ENCODE measurements at places on chromosomes 7 and 10.
A peak's percentile ranks its signal among the peaks of the same experiment; 100 is the strongest.

GRCh38 chr10:4687397-4687796 lies 138.6 kb upstream of the AKR1E2 start:
- DNase-seq: no peak

GRCh38 chr10:95755511-95756004 lies 405 bp upstream of the ENTPD1 start:
- peak; percentile 81 for DNase-seq

DNA sequence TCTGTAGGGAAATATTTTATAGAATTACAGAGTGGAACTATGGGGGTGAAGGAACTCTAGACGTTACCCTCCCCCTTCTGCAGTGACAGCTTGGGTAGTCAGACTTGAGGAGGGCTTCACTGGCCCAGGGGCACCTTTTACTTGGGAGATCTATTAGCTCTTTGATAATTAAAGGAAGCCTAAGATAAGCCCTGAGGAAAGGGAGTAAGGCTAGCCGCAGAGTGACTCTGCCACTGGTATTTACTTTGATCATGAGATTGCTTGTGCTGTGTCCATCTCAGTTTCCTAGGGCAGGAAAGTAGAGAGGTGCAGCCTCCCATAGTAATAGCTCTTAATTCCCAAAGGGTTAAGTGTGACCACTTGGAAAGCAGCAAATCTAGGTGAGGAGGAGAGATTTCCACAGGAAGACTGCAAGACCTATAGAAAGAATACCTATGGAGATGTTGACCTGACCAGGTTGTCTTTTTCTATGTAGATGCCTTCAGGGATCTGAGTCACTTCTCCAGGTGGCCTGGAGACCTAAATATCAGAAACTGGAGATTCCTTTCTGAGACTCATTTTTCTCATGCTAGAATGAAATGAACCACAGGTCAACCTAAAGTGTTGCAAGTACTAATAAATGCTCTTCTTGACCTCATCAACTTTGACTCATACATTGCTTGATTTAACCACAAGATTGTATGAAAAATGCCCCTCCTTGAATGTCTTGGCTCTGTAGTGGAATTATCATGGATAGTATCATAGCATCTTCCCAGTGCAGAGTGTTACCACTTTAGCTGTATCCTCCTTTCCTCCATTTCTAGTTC lies 447.3 kb upstream of the GHITM start:
- DNase-seq: no peak

- peak; percentile 49 for DNase-seq
Observed at GRCh38 chr7:71752171-71752935, 620.4 kb downstream of the GALNT17 start.

DNA sequence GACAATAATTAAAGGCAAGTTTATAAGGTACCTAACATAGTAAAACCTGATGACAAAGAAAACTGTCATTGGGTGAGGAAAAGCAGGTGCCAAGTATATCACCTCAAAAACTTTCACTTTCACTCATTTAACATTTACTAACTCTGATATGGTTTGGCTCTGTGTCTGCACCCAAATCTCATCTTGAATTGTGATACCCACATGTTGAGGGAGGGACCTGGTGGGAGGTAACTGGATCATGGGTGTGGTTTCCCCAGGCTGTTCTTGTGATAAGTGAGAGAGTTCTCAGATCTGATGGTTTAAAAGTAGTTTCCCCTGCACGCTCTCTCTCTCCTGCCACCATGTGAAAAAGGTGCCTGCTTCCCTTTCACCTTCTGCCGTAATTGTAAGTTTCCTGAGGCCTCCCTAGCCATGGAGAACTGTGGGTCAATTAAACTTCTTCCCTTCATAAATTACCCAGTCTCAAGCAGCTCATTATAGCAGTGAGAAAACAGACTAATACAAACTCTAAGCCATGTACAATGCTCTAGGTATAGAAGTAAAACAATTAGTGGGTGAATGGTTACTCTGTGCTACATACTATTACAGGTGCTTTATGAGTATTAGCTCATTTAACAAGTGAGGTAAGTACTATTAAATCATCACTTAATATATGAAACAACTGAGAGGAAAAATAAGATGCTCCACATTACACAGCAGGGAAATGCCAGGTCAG lies 199.0 kb downstream of the CHCHD3 start:
- DNase-seq: no peak

DNA sequence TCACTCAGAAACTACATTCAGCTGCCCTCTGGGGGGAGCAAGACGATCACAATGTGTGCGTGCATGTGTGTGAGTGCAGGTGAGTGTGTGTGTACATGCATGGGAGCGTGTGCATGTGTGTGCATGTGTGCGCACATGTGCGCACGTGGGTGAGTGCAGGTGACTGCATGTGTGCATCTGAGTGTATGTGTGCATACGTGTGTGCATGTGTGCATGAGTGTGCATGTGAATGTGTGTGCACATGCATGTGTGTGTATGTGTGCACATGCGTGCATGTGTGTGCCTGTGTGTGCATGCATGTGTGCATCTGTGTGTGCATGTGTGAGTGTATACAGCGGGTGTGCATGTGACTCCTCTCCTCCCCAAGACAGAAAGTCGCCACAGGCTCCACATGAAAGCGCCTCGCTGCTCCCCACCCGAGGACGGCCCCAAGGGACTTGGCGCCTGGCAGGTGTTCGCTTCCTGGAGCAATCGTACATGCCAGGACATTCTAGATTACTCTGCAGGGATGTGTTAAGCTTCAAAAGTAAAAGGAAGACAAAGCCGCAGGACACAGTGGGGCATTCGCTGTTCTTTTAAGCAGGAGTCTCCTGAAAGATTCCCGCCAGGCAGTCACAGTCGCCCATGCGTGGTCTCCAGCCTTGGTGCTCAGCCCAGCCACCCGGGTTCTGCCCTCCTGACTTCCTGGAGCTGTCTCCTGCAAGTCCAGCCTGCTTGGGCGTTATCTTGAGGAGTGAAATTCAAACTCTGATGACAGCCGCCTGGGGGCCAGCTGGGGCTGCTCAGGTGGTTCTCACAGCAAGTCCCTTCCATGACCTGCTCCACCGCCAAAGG lies 42.0 kb upstream of the ADGRA1 start:
- DNase-seq: no peak

DNA sequence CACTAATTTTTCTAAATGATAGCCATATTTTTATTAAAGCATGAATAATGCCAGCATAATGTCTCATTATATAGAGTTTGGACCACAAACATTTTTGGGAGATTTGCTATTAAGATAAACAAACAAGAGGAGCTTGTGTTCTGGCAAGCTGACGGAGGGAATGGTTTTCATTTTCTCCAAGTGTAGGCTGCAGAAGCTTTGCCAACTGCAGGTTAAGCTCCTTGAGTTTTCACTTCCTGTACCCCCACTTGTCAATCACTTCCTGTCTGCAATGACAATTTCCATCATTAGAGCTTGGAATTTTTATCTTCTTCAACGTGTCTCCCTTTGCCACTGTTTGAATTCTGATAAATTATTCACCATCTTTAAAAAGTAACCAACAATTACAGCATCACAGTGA lies 13.4 kb downstream of the EBF3 start:
- no peak for DNase-seq

GRCh38 chr10:114623661-114624294 lies 34.3 kb downstream of the ABLIM1 start:
- no peak for DNase-seq

- DNase-seq: no peak
Observed at GRCh38 chr7:79319369-79319768, 134.1 kb downstream of the MAGI2 start.

DNA sequence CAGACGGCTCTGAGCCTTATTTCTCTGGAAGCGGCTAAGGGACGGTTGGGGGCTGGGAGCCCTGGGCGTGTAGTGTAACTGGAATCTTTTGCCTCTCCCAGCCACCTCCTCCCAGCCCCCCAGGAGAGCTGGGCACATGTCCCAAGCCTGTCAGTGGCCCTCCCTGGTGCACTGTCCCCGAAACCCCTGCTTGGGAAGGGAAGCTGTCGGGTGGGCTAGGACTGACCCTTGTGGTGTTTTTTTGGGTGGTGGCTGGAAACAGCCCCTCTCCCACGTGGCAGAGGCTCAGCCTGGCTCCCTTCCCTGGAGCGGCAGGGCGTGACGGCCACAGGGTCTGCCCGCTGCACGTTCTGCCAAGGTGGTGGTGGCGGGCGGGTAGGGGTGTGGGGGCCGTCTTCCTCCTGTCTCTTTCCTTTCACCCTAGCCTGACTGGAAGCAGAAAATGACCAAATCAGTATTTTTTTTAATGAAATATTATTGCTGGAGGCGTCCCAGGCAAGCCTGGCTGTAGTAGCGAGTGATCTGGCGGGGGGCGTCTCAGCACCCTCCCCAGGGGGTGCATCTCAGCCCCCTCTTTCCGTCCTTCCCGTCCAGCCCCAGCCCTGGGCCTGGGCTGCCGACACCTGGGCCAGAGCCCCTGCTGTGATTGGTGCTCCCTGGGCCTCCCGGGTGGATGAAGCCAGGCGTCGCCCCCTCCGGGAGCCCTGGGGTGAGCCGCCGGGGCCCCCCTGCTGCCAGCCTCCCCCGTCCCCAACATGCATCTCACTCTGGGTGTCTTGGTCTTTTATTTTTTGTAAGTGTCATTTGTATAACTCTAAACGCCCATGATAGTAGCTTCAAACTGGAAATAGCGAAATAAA lies 175.5 kb downstream of the RNF216 start:
- DNase-seq: no peak

DNA sequence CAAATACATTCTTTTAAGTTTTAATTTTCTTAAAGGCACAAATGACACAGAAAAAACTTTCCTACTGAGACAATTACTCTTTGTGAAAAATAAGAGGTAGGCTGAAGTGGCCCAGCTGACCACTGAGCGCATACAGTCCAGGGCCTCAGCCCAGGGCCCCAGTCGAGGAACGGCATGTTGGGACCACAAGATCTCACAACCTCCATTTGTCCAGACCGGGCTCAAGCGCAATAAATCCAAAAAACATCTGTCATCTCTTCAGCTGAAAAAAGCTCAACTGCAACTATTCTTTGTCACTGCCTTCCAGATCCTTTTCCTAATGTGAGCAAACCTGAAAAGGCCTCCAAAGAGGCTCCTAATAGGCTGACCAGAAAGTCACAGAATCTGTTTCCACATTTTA lies 165.8 kb downstream of the SRPK2 start:
- DNase-seq: no peak
